ENCODE measurements at places on chromosomes 2 and 18.

DNA sequence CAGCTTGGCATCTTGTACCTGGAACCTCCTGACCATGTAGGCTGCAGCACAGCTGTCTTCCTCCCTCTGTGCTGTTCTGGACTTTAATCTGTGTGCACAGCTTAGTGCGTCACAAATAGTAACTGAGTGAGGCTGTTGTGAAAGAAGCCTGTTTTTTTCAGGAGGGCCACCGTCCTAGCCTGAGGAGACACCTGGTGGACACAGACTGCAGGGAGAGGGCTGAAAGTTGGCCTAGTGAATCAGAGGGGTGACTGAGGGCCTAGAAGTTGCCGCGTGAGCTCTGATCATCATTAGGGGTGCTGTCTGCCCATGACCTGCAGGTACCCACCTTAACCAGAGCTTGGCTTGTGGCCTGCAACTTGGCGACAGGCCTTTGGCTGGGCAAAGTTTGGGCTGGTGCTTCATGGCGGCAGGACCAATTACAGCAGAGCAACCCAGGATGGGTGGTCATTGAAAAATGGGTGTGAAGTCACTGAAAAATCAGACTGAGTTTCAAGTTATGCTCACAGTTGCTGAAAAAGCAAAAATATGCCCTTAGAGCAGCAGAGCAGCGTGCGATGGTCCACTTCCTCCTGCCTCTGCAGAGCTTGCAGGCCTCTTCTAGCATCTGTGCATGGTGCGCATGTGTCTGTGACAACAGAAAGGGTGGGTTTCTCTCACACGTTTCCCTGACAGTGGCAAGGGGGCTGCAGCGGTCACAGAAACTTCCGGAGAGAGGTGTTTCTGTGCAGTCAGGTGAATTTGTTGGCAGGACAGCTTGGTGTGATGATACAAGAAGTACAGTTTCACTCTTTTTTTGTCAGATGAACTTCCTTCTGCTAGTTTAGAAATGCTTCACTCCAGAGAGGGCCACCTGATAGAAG lies 9.6 kb downstream of the GDF7 start:
- no peak for DNase-seq

DNA sequence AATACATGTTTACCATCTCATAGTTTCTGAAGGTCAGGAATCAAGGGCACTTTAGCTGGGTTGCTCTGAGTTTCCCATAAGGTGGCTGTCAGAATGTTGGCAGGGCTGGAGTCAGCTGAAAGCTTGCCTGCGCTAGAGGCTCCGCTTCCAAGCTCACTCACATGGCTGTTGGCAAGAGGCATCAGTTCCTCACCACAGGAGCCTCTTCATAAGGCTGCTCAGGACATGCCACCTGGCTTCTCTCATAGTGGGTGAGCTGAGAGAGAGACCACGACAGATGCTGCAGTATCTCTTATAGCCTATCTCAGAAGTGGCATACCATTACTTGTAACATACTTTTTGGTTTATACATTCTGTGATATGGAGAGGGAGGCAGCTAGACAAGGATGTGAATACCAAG lies 7.2 kb downstream of the HADHB start:
- no peak for DNase-seq

GRCh38 chr2:28729698-28730097 lies 21.9 kb upstream of the PPP1CB start:
- DNase-seq: peak; percentile 46

DNA sequence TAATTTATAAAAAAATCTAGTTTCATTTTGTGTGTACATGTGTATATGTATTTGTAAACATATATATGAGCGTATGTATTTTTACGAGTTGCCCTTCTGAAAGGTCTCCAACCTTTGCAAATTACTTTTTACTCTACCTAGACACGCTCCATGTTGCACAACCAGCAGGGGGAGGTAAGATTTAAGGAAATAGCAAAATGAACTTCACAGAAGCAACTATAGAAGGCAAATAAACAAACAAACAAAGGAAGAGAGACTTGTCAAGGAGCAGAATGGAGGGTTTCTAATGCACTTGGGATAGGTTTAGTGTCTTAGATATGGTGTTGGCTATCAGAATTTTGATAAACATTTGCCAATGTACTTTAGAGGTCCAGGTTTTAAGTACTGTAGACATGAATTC lies 820.5 kb upstream of the POU3F3 start:
- no peak for DNase-seq

- DNase-seq: no peak
Measured at GRCh38 chr18:56009411-56009810, 421.4 kb upstream of the TCF4 start.

GRCh38 chr18:6057604-6058003 lies 162.3 kb upstream of the TMEM200C start:
- DNase-seq: no peak

DNA sequence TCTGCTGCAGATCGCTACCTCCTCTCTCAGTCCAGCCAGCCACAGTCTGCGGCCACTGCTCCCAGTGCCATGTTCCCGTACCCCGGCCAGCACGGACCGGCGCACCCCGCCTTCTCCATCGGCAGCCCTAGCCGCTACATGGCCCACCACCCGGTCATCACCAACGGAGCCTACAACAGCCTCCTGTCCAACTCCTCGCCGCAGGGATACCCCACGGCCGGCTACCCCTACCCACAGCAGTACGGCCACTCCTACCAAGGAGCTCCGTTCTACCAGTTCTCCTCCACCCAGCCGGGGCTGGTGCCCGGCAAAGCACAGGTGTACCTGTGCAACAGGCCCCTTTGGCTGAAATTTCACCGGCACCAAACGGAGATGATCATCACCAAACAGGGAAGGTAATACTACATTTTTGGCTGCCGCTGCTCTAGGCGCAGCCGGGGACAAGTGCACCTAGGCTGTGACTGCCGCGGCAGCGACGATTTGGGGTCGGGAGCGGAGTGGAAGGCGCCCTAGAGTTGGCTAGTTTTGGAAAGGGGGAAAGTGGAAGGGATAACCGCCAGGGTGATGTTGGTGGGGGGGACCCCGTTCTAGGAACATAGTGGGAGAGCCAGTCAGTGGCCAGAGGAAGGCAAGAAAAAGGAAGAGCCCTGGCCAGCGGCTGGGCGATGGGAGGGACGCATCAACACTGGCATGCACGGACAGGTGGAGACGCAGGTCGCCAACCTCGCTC lies 776 bp downstream of the TBR1 start:
- no peak for DNase-seq

DNA sequence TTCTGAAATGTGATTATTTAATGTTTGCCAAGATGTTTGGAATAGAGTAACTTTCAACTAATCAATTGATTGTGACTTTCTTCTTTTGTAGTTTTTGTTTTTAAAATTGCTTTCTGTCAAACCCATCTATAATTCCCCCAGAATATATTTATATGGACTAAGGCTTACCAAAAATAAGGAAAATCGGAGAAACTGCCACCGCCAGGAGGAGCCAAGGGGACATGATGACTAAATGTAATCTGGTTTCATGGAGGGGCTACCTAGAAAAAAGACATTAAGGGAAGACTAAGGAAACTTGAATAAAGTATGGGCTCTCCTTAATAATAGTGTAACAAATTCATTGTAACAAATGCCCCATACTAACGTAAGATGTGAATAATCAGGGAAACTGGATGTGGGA lies 19.5 kb downstream of the BOLA3 start:
- no peak for DNase-seq

GRCh38 chr2:107607473-107607872 lies 219.2 kb upstream of the RGPD4 start:
- no peak for DNase-seq

DNA sequence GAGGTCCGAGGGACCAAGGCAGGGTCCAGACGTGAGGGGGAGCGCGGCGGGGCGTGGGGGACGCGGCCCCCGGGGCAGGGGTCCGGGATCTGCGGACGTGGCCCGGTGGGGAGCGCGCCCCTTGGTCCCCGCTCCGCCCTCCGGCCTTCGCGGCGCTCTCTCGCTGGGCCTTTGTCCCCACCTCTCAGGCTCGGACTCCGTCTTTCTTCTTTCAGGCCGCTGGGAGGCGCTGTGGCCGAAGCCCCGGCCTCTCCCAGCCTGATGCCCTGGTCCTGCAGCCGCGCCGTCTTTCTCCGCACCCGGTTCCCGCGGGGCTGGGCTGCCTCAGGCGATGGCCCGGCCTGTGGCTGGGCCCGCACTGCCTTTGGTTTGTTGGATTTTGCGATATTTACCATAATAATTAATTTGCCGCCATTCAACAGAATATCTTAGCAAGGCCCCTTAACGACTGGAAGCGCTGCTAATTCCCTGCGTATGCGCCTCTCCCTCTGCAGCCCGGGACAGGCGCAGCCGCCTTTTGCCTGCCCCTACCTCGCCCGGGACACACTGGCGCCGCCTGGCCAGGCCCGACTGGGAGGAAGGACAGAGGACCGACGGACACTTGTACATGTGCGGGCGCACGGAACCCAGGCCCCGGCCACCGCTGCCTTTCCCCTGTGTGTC lies 10.8 kb downstream of the SIX3 start:
- DNase-seq: peak; percentile 92

DNA sequence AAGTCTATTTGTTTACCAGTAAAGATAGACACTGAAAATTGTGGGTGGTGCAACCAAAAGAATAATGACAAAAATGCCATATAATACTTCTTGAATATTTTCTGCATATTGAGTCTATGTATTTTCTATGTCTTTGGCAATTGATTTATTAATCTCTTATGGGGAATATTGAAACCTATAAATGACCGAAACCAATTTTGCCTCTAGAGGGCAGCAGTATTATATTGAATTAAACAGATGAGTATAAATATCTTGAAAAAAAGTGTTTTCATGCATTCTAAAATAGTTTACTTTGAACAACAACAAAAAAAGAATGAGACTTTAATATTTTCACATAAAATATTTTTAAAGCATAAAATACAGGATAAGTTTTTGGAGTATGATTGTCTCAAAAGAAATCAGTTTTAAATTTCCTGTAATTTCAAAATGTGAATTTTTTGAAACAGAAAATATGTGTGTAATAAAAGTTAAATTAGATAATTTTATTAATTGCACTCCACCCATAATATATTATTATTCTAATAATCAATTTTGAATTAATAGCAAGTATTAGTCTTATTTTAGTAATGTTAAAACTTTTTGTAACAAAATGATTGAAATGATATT lies 49.9 kb upstream of the CALCRL start:
- DNase-seq: peak; percentile 9

DNA sequence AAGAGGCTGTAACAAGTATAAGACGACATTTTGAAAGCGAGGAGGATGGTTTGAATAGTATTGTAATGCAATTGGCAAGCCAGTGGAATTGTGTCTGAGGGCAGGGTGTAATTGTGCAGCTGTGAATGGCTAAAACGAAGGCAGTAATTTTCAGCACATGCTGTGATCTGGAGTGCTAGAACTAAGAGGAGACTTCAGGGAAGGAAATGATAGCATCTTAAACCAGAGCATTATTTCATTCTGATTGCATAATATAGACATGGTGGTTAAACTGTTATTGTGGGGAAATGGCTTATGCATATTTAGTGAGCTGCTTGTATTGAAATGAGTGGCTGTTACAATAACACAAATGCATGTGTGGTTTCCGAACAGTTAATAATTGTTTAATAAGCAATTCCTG lies 36.3 kb downstream of the THSD7B start:
- no peak for DNase-seq

DNA sequence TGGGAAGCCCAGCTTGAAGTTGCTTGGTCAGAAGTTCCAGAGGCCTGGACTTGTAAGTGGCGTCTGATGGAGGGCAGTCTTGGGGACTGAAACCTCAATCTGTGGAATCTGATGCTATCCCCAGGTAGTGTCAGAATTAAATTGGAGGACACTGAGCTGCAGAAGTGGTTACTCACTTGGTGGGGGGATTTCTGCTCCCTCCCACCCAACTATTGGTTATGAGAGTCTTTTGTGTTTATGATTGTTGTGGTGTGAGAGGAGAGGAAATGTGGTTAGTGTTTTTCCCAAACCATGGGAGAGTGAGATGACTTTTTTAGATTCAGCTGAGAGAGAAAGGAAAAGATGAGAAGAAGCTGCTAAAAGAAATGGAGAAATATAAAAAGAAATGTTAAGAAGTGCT lies 12.8 kb downstream of the ZBTB14 start:
- no peak for DNase-seq

DNA sequence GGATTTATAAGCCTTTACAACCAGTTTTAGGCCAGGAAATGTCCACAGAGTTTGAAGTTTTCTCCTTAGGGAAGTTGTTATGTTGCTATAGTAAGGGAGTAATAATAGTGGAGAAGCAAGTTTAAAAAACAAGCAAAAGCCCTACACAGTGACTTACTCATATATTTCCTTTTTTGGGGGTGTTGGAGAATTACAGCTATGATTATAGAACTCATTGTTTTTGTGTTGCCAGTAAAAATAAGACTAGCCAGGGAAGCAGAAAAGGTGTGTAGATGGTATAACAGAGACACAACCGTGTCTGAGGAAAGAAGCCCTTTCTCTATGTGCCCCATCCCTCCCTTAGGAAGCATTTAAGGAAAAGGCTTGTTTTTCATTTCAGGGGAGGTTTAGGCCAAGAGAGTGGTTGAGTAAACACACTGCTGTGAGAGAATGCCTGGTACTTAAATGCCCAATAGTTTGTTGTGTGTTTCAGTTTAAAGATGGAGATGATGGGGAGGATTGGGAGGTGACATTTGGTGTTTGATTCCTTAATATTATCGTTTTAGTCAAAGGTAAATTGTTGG lies 2.3 kb downstream of the VAPA start:
- DNase-seq: no peak

GRCh38 chr2:234753701-234754100 lies 198.1 kb upstream of the SH3BP4 start:
- no peak for DNase-seq

DNA sequence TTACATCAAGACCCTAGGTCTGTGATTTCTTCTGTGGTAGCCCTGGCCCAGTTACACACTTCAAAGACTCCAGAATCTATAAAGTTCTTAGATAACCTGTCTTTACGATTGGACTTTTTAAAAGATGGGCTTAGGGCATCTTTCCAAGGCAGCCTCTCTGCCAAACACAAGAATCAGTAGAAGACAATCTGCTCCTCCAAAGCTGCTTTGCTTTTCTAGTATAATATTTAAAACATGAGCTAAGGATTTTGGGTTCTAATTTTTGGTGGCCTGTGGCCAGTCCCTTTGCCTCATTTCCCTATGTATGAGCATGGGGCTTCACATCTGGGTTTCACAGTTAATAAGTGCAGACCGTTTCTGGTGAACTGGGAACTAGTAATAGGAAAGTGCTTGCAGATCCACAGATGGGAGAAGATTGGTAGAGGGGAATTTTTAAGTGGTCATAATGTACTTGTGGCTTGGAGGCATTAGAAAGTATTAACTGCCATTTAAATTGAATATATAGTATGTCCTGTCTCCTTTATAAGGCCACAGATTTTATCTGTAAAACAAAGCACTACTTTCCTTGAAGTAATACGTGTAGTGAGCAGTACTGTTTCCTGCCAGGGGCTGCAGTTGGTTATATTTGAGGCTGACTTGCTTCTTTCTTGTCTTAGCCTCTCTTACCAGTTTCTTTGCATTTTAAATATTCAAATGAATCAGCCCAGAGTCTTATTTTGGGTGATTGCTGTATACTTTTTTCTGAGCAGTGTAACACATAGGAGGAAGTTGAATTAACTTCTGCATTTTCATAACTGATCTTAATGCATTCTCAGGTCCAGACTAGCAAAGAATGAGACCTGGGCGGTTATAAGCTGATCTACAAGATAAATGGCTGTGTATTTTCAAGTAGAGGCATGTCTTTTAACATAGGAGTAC lies 1.5 kb downstream of the ARPC2 start:
- DNase-seq: no peak

- DNase-seq: no peak
Measured at GRCh38 chr2:74291886-74292621, 51.2 kb downstream of the SLC4A5 start.
